ENCODE measurements at places on chromosomes 16 and 17.

DNA sequence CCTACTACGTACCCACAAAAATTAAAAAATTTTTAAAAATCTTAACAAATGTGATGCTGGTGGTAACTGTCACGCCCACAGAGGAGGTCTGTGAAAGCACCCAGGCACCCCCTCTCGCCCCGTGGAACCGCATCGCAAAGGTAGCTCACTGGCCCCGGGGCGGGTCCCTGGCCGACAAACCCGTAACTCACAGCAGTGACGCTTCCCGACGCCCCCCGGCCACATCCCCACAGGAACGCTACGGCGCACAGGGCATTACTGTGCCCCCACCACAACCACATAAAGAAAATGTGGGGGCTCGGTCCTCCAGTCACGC lies 366 bp downstream of the ANKS3 start:
- no peak for DNase-seq

DNA sequence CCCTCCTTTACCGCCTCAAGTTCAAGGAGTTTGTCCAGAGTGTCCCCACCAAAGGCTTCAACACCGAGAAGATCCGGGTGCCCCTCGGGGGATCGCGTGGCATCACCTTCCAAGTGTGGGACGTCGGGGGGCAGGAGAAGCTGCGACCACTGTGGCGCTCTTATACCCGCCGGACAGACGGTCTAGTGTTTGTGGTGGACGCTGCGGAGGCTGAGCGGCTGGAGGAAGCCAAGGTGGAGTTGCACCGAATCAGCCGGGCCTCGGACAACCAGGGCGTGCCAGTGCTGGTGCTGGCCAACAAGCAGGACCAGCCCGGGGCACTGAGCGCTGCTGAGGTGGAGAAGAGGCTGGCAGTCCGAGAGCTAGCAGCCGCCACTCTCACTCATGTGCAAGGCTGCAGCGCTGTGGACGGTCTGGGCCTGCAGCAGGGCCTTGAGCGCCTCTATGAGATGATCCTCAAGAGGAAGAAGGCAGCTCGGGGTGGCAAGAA lies 1.1 kb downstream of the ARL4D start:
- no peak for DNase-seq

GRCh38 chr16:85710732-85711131 lies 22.0 kb upstream of the GINS2 start:
- DNase-seq, result no peak

- DNase-seq, result no peak
These were observed 89.5 kb downstream of the VAT1L start for GRCh38 chr16:77877712-77878347.
